ENCODE measurements at places on chromosomes 7 and 10. TPM values are rescaled to one million over a fixed set of nuclear protein-coding genes. Genes with fewer than 3 reads are reported as not detected.

GRCh38 chr10:131121511-131122035 is 189.9 kb downstream of the TCERG1L start:
- H3K4me3 ChIP-seq: no peak overlapping the region
- H3K27ac ChIP-seq: no peak overlapping the region
- no peaks in the 10 kb centered on the region for H3K4me1 ChIP-seq
- DNase-seq: no peak
- no peaks in the 10 kb centered on the region for H3K27me3 ChIP-seq

The ZNF804B gene
- total RNA-seq: not detected

The SEMA3A gene
- 14.2 TPM for total RNA-seq

The ALOX5 gene
- 6.1 TPM for total RNA-seq

DNA sequence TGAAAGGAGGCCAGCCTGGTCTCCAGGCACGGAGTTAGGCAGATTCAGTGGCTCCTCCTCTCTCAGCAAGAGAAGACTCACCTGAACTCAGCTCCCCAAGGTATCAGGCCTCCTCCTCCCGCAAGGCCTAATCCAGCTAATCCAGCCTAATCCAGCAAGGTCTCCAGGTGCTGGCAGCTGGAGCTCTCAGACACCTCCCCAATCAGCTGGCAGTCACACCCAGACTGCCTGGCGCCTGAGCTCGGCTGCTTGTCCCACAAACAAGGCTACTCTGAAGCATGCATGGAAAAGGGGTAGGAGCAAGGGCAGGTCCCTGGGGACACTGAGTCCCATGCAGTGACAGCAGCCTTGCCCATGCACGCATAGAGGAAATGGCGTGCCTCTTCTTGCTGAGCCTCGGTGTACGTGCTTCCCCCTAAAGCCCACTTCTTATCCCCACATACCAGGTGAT is 3.3 kb upstream of the OPN4 start:
- H3K27ac ChIP-seq: no peak overlapping the region
- H3K27me3 ChIP-seq: no peaks in the 10 kb centered on the region
- H3K4me3 ChIP-seq: no peak overlapping the region
- H3K36me3 ChIP-seq: no peaks in the 10 kb centered on the region

The GRM3 gene
- total RNA-seq: not detected

DNA sequence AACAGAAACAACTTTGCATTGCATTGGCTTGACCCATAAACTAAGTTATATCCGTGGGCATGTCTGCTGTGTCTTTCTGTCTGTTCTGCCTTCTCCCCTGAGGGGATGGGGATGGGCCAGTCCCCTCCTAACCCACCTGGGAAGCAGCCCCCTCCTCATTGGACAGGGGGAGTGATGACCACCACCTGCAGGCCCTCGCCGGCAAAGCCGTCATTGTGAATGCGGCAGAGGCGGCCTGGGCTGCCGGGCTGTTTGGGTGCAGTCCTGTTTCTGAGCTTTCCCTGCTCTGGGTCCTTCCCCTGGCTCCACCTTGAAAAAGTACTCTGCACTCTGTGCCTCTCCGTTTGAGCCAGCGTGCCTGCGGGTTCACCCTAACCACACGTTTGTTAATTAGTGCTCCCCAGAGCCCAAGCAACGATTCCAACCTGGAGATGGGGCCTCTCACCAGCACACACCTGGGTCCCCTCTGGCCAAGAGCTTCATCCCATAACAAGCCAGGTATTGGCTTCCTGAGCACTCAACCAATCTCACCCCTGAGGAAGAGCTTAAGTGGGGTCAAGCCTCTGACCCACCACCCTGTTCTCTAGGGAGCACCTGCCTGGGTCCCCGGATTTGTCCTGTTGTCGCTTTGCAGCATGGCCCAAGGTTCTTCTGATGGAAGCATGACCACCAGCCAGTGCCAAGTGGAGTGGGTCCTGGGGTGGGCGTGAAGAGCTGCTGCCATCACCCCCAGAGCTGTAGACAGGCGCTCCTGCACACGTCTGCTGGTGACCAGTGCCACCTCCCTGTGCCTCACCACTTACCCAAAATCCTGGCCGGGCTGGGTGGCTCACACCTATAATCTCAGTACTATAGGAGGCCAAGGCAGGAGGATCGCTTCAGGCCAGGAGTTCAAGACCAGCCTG is 39.4 kb upstream of the ZMIZ2 start:
- no peak overlapping the region for H3K4me3 ChIP-seq
- H3K27me3 ChIP-seq: no peaks in the 10 kb centered on the region
- no peak overlapping the region for H3K27ac ChIP-seq
- peaks cover 3% of the 10 kb centered on the region for H3K36me3 ChIP-seq
- no peak for DNase-seq
- peaks cover 27% of the 10 kb centered on the region for H3K4me1 ChIP-seq

DNA sequence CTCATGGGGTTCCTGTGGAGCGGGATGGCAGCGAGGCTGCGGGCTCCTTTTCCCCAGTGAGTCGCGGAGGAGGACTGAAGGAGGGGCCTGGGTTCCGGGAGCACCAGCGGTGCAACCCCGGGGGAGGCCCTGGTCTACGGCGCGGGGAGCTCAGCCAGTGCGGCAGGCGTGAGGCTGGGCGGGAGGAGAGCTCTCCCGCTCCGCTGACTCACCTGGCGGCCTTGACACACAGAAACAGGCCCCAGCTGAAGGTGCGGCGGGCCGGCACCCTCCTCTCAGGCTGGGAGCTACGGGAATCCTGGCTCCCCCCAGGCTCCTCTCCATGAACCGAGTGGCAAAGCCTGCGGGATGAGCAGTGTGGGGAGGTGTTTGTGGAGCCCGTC is 6.8 kb upstream of the NOM1 start:
- H3K36me3 ChIP-seq: no peaks in the 10 kb centered on the region
- H3K27me3 ChIP-seq: peaks cover 8% of the 10 kb centered on the region
- no peak for DNase-seq
- no peak overlapping the region for H3K27ac ChIP-seq

DNA sequence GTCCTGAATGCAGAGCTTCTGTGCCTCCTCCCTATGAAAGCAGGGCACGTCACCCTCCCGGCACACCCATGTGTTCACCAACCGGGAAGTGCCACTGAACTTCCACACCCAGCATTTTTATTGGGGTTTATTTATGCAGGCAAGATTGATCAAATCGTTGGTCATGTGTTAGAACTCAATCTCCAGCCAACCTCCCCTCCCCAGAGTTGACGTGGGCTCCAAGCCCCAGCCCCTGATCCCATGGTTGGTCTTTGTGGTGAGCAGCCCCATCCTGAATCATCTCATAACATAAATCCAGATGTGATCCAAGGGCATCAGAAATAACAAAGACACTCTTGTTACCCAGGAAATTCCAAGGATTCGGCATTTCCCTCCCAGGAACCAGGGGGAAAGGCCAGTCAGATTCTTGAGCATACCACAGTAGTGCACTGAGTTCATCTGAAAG is 151.2 kb downstream of the TPST1 start:
- no peak overlapping the region for H3K27ac ChIP-seq
- H3K4me3 ChIP-seq: no peak overlapping the region
- peak; percentile 39 for DNase-seq
- peaks cover 6% of the 10 kb centered on the region for H3K4me1 ChIP-seq
- no peaks in the 10 kb centered on the region for H3K36me3 ChIP-seq

DNA sequence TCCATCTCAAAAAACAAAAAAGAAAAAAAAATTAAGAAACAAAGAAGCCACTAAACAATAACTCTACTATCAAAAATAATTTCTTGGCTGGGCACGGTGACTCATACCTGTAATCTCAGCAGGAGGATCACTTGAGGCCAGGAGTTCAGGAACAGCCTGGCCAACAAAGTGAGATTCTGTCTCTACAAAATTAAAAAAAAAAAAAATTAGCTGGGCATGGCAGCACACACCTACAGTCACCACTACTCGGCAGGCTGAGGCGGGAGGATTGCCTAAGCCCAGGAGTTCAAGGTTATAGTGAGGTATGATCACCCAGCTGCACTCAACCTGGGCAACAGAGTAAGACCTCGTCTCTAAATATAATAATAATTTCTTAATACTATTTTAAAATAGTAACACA is 69.0 kb downstream of the PARD3 start:
- peak; percentile 72 for DNase-seq
- H3K27me3 ChIP-seq: no peaks in the 10 kb centered on the region
- H3K4me1 ChIP-seq: peaks cover 30% of the 10 kb centered on the region
- H3K27ac ChIP-seq: no peak overlapping the region

DNA sequence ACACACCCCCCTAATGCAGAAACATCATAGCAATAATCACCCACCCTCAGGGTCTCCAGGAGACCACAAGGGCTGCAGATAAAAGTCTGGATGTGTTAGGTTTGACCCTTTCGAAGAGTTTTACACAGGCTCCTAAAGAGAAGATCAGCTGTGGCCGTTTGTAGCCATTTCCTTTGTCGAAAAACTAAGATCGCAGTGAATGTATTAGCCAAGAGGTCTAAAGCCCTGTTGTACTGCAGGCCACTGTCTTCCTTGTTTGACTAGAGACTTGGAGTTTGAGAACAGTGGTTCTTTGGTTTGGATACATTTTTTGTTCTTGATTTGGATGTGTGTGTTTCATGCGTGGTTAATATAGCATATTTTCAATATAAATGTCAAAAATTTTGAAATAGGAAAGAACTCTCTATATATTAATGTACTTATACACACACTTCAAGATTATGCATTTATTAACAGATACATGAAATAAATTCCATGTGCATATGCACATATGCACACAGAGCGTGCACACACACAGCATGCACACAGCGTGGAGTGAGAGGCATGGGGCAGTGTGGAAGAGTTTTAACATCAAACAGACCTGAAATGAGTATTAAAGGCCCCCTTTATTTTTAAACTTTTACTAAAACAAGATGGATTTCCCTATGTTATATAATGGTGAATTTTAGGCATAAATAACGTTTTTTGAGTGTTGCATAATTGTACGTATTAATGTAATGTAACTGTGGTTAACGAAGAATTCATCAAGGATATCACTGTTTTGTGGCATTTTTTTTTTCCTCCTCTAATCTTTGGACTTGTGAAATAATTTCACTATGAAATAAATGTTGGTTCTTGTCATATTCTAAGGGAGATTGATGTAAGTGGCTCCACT is 2.2 kb downstream of the IKZF1 start:
- H3K36me3 ChIP-seq: no peaks in the 10 kb centered on the region
- H3K4me1 ChIP-seq: no peaks in the 10 kb centered on the region
- DNase-seq: no peak
- 0 out of 2 replicates have a peak, but pooled peaks cover 5% of the 10 kb centered on the region for H3K27me3 ChIP-seq
- no peak overlapping the region for H3K27ac ChIP-seq
- H3K4me3 ChIP-seq: no peak overlapping the region

The NUTM2E gene
- total RNA-seq: 0.15 TPM

DNA sequence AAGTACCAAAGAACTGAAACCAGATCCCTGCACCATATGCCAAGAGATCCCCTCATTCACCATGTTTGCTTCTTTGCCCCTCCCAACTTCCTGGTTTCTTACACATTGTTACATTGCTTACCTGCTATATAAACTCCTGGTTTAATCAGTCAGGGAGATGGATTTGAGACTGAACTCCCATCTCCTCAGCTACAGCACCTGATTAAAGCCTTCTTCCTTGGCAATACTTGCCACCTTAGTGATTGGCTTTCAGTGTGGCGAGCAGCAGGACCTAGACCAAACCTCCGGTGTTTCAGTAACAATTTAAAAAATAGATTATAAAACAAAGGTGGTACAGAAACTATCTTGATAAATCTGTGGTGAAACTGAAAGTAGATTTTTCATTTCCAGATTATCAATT is 122.6 kb downstream of the ST7 start:
- H3K27me3 ChIP-seq: no peaks in the 10 kb centered on the region
- H3K4me1 ChIP-seq: no peaks in the 10 kb centered on the region
- DNase-seq: no peak
- H3K27ac ChIP-seq: no peak overlapping the region
- H3K4me3 ChIP-seq: no peak overlapping the region
- H3K36me3 ChIP-seq: no peaks in the 10 kb centered on the region

The RAMP3 gene
- total RNA-seq: not detected

DNA sequence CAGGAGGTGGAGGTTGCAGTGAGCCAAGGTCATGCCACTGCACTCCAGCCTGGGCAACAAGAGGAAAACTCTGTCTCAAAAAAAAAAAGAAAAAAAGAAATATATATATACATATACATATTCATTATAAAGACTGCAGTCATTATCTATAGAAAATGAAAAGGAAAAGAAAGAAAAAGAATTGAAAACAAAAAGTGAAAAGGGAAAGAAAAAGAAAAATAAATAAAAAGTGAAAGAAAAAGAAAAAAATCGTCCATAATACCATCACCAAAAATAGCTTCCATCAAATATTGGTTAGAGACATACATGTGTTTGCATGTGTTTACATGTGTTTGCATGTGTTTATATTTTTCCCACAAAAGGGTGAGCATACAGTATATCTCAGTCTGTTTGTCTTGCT is 105.5 kb upstream of the PARD3 start:
- H3K4me1 ChIP-seq: no peaks in the 10 kb centered on the region
- no peak overlapping the region for H3K4me3 ChIP-seq
- no peak overlapping the region for H3K27ac ChIP-seq
- no peak for DNase-seq

DNA sequence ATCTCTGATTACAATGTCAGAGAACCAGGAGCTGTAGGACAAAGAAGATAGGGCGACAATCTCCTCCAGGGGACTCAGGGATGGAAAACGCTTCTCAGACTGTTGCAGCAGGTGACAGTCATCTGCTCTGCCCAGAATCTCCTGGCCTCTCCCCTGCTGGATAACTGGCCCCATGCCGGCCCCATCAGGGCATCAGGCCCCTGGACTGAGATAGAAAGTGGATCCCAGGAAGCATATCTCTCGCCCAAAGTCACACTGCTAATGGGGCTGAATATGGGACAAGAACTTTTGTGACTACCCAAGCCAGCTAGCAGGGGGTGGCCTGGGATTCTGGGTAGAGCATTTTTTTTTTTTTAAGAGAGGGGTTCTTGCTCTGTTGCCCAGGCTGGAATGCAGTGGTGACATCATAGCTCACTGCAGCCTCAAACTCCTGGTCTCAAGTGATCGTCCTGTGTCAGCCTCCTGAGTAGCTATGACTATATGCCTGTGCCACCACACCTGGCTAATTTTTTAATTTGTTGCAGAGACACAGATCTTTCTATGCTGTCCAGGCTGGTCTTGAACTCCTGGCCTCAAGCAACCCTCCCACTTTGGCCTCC is 20.5 kb upstream of the MLXIPL start:
- no peak overlapping the region for H3K4me3 ChIP-seq
- DNase-seq: no peak
- no peak overlapping the region for H3K27ac ChIP-seq

GRCh38 chr7:135169964-135170273 is 588 bp downstream of the CYREN start:
- DNase-seq: no peak
- H3K27me3 ChIP-seq: no peaks in the 10 kb centered on the region
- peak overlapping the region; percentile 92 for H3K27ac ChIP-seq
- no peaks in the 10 kb centered on the region for H3K4me1 ChIP-seq

The SEM1 gene
- total RNA-seq: 45.7 TPM

The PVRIG gene
- total RNA-seq: 0.30 TPM

GRCh38 chr10:15197276-15197675 is 28.8 kb upstream of the NMT2 start:
- no peak overlapping the region for H3K27ac ChIP-seq
- H3K27me3 ChIP-seq: no peaks in the 10 kb centered on the region
- H3K4me1 ChIP-seq: peaks cover 63% of the 10 kb centered on the region
- no peak overlapping the region for H3K4me3 ChIP-seq
- H3K36me3 ChIP-seq: no peaks in the 10 kb centered on the region

GRCh38 chr10:19993714-19994315 is 177.6 kb downstream of the PLXDC2 start:
- no peak for DNase-seq
- no peak overlapping the region for H3K27ac ChIP-seq
- no peaks in the 10 kb centered on the region for H3K4me1 ChIP-seq
- no peaks in the 10 kb centered on the region for H3K27me3 ChIP-seq
- no peaks in the 10 kb centered on the region for H3K36me3 ChIP-seq
